CD4-positive, alpha-beta T cell treated with Interleukin-1 beta for 1 hour (primary cell): ENCODE measurements at places on chromosomes 7 and 10.

DNA sequence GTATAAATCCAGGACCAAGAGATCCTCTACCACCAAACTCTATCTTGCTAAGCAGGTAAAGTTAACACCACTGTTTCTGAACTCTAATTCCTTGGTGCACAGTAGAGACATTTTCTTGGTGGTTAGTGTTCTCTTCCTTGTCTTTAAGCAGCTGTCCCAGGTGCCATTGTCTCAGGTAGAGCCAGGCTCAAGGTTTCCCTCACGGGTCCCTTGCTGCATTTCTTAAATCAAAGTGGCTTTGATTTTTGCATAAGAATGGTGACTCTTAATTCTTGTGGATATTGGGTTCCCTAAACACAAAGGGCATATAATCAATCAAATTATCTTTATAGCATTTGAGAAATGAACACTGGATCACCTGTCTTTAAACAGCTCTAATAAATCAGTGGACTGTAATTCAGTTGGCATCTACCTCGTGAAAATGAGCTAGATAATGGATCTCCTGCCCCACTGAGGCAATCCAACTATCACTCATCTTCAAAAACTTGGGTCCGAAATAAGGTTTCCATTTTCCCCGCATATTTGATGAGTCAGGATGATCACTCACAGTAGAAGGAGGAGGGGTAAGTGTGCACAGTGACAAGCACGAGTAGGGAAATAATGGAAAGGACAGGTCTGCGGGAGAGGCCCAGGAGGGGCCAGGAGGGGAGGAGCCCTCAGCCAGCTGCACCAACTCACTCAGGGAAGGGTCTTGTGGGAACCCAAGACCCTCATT is 2.4 kb downstream of the ABCC2 start:
- DNase-seq = no peak

DNA sequence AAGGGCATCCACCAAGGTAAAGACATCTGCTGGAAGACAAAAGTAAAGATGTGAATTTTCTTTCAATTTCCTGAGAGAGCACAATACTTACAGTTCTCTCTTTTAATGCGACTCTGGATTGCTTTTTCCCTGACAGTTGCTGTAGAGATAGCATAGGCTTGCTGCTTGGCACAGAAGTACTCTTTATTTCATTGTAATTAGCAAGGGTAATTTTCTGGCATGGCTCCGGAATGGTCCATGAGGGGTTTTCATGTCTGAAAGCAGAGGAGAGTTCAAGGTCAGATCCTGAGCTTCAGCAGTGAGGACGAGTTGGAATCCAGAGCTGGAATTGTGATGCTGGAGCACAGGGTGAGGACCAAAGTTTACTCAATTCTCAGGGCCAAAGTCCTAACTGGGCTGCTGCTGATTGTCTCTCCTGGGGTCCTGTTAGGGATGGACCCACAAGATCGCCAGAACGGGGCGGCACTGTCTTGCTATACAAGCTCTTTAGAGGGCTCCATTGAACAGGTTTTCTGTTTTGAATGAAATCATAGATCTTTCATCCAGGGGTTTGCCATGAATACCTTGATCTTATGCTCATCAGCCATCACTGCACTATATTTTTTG is 190.0 kb upstream of the MKI67 start:
- no peak for DNase-seq

DNA sequence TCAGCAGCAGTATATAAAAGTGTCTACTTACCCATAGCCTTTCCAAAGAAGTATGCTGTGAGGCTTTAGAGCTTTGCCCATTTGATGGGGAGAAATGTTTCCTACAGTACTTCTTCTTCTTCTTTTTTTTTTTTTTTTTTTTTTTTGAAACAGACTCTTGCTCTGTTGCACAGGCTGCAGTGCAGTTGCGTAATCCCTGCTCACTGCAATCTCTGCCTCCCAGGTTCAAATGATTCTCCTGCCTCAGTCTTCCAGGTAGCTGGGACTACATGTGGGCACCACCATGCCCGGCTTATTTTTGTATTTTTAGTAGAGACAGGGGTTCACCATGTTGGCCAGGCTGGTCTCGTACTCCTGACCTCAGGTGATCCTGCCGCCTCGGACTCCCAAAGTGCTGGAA is 101.7 kb upstream of the TMEM26 start:
- no peak for DNase-seq

GRCh38 chr7:48748081-48748833 is 176.1 kb upstream of the CDC14C start:
- DNase-seq = no peak

- DNase-seq = peak; percentile 21
These were observed 9.5 kb upstream of the ING3 start for GRCh38 chr7:120941064-120941463.
